ENCODE measurements at places on chromosomes 3 and 15.
A peak's percentile ranks its signal among the peaks of the same experiment; 100 is the strongest.

DNA sequence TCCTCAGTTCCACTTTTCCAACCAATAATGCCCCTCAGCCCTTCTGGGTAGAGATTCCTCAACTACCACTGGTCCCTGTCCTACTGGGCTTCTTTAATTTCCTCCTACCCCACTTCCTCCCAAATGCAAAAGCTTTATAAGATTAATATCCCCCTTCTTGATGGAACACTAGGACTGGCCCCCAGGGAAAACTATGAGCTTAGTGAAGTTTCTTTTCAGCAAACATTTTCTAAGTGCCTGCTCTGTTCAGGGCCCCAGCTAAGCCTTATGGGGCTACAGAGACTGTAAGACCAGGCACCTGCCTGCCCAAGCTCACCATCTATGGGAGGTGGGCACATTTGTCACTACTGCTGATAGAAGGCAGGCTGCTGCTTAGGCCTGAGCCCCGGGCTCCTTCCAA lies 79.4 kb downstream of the RPLP1 start:
- DNase-seq, result no peak

- peak; percentile 78 for DNase-seq
Measured at GRCh38 chr15:79172801-79173460, 82.4 kb upstream of the RASGRF1 start.

- DNase-seq, result no peak
Measured at GRCh38 chr3:185728630-185729336, 96.1 kb downstream of the IGF2BP2 start.

GRCh38 chr3:176431038-176431418 lies 766.3 kb downstream of the TBL1XR1 start:
- DNase-seq, result peak; percentile 33

GRCh38 chr3:96756516-96756915 lies 57.9 kb upstream of the EPHA6 start:
- DNase-seq, result no peak
